Activated CD4-positive, CD25-positive, alpha-beta regulatory T cell (primary cell): ENCODE measurements at places on chromosomes 11 and 22.

- no peak for DNase-seq
Measured at GRCh38 chr11:76243193-76243956, 37.1 kb upstream of the WNT11 start.

DNA sequence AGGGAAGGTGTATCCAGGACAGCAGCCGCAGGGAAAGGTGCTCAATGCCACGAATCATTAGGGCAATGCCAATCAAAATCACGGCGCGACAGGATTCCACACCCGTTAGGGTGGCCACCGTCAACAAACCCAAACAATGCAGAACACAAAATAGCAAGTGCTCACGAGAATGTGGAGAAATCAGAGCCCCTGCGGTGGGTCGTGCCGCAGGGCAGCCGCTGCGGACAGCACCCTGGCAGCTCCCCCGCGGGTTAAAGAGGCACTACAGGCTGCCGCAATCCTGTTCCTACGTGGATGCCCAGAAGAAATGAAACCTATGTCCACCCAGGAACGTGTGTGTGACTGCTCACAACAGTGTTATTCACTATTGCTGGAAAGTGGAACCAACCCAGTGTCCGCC is 17.1 kb upstream of the TH start:
- DNase-seq = no peak

GRCh38 chr11:109853156-109853776 is 239.9 kb upstream of the ZC3H12C start:
- DNase-seq = no peak

- DNase-seq = no peak
Measured at GRCh38 chr11:69811431-69811830, 7.8 kb downstream of the FGF3 start.

- DNase-seq = no peak
Measured at GRCh38 chr11:32779136-32779535, 15.3 kb downstream of the CCDC73 start.

DNA sequence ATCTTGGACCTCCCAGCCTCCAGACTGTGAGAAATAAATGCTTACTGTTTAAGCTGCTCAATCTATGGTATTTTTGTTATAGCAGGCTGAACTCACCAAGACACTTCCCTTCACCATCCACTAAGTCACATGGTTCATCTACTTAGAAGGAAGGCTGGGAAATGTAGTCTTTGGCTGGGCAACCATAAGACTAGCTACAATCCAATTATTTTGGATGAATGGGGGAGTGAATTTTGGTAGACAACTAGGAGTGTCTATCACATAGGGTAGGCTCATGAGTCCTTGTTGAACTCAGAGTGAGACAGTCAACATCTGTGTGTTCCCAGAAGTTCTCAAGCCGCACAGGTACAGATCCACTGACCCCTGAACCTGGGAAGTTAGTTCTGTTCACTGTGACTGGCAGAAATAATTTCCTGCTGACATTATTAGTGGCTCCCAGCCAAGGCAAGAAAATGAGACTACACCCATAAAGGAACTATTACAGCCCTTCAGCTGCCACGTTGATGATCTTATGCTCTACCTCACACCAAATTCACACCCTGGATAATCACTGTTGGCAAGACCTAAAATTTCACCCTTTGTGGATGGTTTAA is 3.1 kb upstream of the SLC35C1 start:
- DNase-seq = no peak

DNA sequence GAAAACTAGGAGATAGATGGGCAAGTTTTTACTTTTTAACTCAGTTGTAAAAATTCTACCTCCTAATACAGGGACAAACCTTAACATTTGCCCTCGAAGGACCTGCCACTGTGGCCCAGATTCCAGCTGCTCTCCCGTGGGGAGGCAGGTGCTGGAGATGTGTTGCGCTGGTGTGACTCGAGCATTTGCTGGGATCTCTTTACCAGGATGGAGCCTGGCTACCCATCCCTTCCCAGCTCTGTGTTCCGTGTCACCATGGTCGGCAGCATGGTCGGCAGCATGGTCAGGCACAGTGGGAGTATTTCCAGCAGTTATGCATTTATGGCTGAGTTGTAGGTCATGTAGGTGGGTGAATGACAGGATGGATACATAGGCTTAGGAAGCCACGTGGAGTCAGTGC is 41.1 kb downstream of the OTOG start:
- DNase-seq = no peak

DNA sequence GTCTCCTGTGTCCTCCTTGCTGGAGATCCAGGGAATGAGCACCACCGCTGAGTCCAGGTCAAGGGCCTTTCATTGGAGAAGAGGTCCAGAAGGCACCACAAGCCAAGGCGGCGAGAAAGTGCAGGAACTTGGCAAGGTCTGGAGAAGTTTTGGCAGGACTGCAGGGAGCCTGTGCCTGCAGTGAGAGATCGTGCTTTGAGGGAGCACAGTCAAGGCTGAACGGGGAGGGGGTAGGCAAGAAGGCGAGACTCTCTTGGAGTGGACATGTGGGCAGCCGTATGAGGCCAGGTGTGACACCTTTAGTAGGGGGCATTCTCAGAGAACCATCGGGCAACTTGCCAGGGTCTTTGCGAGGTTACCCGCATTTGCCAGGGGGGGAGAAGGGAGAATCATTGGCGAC is 30.5 kb downstream of the LRRC10B start:
- no peak for DNase-seq

GRCh38 chr11:132873841-132874240 is 658.5 kb downstream of the OPCML start:
- no peak for DNase-seq

GRCh38 chr11:79040348-79040747 is 400.5 kb downstream of the TENM4 start:
- no peak for DNase-seq
